Fibroblast of mammary gland (primary cell): ENCODE measurements at places on chromosomes 11 and 22.
A peak's percentile ranks its signal among the peaks of the same experiment; 100 is the strongest.

DNA sequence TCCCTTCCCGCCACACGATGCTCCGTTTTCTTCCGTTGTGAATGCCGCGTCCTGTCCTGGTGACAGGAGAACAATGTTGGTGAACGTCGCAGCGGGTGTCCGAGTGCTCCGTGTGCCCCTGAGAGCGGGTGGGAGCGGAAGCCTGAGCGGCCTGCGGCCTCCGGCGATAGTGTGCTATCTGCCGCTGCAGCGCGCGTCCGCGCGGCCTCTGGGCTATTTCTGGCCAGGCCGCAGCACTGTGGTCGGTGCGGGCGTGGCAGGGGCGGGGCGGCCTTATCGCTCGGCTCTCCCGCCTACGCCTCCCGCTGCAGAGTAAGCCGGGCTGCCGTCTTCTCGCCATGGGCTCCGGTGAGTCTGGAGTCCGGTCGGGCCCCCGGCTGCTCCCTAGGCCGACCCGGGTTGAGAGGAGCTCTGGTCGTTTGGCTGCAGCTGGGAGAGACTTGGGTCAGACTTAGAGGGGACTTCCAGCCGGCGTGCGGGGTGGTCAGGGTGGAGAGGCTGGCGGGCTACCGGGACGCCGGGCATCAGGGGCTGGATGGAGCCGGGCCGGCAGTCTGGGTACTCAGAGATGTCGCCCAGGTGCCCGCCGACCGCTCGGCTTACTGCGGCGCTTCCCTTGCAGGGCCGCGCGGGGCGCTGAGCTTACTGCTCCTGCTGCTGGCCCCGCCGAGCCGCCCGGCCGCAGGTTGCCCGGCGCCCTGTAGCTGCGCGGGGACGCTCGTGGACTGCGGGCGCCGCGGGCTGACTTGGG lies at the start of gene GP1BB:
TSS of gene GP1BB (plus strand) at position 308 of the 751 bp plus-strand sequence. CDS start at position 339, 31 bp downstream.
- DNase-seq, result no peak

DNA sequence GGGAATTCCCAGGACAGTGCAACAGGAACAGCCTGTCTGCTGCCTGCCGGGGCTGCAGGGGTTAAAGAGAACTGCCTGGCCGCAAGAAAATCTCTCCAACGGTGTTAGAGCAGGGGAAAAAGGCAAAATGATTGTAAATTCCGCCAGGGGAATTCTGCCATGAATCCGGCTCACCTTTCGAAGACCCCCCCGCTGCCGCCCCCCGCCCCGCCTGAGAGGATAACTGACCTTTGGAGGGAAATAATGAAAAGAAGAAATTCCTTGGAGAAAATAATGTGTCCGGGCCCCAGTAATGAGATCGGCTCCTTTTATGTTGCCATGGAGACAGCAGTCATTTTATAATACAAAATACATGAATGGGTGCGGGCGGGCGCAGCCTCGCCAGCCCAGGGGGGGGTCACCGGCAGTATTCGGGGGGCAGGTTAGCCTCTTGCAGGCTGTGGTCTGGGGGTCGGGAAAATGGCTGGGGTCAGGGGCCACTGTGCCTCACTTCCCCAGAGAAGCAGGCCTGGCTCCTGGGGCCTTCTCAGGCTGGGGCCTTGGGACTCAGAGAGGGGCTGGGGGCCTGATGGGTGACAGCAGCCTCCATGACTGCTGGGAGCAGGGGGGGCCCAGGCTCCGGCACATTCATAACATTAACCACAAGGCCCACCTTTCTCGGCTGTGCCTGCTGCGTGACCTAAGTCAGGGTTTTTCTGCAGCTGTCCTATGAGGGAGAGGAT lies 228.1 kb downstream of the MN1 start:
- no peak for DNase-seq

DNA sequence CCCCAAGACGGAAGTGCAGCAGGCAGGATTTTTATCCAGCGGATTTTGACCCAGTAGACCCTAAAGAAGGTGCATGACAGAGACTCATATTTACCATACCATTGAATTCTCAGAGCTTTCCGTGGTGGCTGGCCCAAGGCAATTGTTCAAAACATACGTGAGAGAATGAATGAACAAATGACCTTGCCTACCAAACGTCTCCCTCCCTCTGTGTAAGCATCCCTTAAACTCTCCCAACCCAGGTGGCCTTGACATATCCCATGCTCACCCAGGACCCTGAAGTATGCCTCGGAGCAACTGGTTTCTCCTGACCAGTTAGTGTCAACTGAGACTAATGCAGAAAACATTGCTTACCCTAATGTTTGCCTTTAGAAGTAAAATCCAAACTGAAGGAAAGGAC lies 154.9 kb downstream of the TEAD1 start:
- DNase-seq, result no peak

DNA sequence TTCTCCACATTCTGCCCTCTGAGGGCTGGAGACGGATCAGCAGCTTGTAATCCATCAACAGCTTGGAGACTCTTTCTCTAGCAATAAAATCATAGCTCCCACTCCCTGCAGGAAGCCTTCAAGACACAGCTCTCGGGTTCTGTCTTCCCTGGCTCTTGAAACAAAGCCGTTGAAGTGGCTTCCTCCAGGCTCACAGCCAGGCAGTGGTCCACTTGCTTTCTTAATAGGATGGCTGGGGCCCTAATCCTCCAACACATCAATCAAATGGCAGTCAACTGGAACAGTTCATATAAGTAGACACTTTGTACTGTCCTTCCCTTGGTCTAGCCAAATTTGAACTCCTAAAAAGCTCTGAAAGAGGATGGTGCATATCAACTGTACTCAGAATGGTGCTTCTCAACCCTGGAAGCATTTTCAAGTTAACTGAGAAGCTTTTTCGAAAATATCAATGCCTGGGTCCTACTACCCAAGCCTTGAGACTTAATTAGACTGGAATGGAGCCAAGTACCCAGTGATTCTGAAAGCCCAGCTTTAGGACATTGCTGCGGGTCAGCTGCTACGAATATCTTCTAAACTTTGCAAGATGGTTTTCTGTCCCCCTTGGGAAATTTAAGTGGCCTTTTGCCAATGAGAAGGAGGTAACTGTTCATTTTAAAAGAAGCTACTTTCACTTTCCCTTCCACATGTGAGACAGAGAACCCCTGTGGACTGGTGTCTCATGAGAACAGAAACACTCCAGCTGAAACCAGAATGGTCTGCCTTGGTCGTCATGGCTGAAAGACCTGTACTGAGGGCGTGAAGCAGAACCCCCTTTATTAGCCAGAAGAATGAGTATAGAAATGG lies 74.7 kb downstream of the SC5D start:
- peak; percentile 41 for DNase-seq

GRCh38 chr11:80182901-80183300 lies 742.1 kb upstream of the TENM4 start:
- no peak for DNase-seq

DNA sequence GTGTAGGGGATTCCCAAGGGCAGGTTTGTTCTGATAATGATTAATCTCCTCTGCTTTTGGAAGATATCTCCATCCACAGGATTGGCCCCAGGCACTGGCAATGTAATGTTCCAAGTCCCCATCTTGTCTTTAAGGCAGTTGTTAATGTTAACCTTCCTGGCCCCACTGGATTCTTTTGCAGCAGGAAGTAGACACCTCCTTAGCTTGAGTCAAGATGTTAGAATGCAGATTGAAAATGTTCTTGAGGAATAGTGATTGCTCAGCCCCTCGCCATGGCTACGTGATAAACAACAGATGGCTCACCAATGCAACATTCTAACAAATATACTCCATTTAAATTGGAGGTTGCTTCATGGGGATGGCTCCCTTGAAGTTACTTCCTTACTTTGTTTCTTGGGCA lies 7.3 kb downstream of the HEPHL1 start:
- peak; percentile 47 for DNase-seq

GRCh38 chr11:121563900-121564822 lies 111.4 kb upstream of the SORL1-AS1 start:
- no peak for DNase-seq

- no peak for DNase-seq
Measured at GRCh38 chr11:9028581-9028980, 24.8 kb upstream of the NRIP3 start.

DNA sequence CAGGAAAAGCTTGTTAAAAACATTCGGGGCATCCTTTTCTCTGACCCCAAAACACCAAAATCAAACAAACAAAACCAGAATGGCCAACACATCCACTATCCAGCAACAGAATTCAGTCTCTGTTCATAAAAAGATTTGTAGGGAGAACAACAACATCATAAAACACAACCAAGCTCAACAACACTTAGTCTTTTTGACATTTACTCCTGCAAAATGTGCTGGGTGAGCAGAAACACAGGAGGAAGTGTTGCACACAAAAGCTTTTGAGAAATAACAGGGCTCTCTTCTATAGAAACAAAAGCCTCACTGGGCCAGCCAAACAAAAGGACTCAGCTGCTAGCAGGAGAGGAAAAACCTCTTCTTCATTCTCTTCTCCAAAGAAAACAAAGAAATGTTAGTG lies 736.0 kb upstream of the CCDC90B start:
- no peak for DNase-seq

GRCh38 chr11:128734832-128735224 lies 41.0 kb downstream of the FLI1 start:
- DNase-seq, result no peak

GRCh38 chr11:12689029-12689755 lies 15.0 kb downstream of the TEAD1 start:
- peak; percentile 59 for DNase-seq

DNA sequence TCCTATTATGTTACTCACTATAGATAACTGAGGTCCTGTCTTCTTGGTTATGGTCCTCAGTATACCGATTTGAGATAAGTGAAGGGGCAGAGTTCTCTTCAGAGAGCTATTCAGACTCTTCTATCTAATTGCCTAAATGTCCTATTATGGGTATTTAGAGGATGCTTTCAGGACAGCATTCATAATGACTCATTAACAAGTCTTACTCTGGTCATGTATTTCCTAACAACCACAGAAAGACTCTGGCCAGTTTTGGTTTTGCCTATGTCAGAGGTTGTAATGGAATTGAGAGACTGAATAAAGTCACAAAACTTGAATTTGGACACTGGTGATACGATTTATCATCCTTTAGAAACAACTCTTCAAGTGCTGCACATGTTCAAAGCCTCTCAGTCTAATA lies 1233.0 kb downstream of the JRKL start:
- DNase-seq, result no peak

GRCh38 chr11:8807544-8808225 lies 103.3 kb upstream of the AKIP1 start:
- peak; percentile 94 for DNase-seq

DNA sequence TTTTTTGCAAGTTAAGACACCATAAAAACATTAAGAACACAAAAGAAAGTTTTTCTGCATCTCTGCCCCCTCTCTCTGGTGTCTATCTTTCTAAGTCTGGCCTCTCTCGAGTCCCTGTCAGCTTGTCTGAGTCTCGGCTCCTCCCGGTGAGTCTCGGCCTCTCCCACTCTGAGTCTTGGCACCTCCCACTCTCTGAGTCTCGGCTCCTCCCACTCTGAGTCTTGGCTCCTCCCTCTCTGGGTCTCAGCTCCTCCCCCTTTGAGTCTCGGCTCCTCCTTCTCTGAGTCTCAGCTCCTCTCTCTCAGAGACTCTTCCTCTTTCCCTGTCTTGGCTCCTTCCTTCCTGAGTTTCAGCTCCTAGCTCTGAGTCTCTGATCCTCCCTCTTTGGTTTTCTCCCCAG lies 72.5 kb upstream of the AMPD3 start:
- DNase-seq, result peak; percentile 56

GRCh38 chr11:92675303-92675702 lies 294.1 kb upstream of the MTNR1B start:
- DNase-seq, result no peak

GRCh38 chr22:30806391-30806861 lies 111.8 kb downstream of the OSBP2 start:
- DNase-seq, result peak; percentile 46

DNA sequence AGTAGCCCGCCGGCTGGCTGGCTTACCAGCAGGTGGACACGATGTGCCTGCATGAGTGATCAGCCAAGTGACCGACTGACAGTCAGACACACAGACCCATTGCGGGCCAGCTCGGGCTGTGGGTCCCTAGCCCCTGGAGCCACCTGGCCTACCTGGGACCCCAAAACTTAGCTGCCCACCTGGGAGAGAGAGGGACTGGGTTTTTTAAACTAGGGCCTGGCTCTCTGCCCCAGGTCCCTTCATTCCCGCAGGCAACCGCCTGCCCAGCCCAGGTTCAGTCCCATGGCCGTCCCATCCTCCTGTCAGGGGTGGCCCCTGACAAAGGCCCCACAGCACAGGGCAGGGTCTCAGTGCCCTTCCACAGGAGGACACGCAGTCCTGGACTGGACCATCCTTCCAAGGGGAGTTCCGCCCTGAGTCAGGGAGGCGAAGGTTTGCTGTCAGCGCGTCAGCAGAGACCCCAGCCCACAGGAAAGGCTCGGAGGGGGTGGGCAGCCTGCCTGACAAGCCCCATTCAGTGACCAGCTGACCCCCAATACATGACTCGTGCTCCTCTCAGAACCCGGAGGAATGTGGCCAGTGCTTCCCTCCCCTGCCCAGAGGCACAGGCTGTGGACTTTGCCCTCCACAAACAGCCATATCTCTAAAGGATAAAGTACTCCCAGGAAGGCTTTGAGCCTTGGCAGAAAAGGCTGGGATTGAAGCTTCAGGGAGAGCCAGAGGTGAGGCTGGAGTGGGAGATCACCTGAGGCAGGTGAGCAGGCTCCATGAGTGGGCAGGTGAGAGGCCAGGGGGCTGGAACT lies 8.4 kb downstream of the SLCO2B1 start:
- DNase-seq, result no peak

DNA sequence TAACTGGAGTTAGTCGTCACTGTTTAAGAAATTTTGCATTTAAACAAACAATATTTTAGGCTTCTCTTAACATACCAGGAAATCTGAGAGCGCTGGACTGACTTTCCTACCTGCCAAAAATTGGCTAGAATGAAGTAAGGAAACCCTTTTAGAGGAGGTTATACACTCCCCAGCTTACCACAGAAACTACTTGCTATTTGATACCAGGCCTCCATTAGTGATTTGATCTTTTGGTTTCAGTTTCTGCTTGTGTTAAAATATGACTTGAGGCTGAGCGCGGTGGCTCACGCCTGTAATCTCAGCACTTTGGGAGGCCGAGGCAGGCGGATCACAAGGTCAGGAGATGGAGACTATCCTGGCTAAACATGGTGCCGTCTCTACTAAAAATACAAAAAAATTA lies 419.9 kb downstream of the LRRC4C start:
- DNase-seq, result no peak

DNA sequence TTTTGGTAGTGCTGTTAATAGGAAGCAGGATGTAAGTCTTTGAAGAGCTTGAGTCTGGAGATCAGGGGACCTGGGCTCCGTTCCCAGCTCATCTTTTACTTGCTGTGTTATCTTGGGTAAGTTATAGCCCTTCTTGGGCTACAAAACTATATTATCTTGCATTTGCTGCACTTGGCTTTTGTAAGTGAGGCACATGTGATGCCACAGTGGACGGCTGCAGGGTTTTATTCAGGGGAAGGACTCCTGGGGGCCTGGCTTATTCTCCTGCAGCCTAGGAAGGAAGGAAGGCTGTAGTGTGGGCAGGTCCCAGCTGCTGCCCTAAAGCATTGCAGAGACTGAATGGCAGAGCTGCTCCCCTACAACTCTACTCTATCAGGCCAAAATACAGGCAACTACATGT lies 6.4 kb downstream of the CD82 start:
- DNase-seq, result no peak

- no peak for DNase-seq
Measured at GRCh38 chr22:39283322-39284141, 35.9 kb downstream of the RPL3 start.

- peak; percentile 43 for DNase-seq
Measured at GRCh38 chr22:31583861-31584485, 78.0 kb downstream of the PISD start.
